ENCODE measurements at places on chromosomes 16 and 17.
A peak's percentile ranks its signal among the peaks of the same experiment; 100 is the strongest.

DNA sequence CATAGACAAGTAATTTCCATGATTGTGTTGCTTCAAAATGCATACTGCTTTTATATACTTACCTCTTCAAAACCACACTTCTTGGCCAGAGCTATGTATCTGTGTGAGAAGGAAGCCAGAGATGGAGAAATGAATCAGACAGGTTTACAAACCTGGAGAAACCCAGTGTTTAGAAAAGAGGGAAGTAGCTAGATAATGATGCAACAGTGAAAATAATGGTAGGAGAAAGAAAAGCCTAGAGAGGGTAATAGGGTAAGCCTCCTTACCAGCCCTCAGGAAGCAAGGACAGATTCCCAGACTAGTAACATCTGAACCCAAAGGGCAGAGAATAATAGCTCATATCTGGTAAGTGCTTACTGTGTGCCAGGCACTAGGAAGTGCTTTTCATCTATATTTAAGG, 250.3 kb upstream of the CDH11 start:
- DNase-seq, result no peak

DNA sequence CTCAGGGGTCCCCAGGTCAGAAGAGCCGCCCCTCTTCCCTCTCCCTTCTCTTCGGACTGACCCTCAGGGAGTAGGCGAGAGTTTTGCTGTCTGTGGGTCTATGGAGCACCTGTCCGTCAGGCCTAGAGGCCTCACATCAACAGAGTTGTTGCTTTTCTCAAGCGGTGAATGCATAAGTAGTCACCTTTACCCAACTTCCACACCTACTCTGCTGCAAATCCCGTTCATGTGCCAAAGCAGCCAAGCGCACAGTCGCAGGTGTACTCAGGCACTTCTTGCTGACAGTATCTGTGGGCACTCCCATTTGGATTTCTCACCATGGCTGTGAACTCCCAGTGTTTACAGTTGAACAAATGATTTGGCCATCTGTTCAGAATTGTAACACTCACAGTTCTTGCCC, 4.0 kb upstream of the FA2H start:
- DNase-seq, result no peak

DNA sequence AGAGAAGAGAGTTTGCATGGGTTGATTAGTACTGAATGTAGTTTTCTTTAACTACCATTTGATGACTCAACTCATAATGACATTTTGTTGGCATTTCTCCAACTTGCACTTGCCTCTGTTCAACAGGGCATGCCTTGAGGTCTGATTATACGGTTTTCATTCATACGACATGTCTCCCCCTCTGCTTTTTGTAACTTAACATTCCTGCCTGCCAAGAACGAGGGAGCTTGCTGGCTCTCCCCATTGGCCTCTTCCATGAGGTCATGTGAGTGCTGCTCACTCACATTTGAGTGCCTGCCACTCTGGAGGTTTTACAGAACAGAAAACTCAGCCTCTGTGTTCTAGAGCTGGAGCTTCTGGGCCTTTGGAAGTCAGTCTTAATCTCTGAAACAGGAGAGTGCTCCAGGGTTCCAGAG, 19.7 kb downstream of the MAP2K6 start:
- DNase-seq, result peak; percentile 46

GRCh38 chr16:7304279-7304678, 28.4 kb upstream of the RBFOX1 start:
- DNase-seq, result no peak

DNA sequence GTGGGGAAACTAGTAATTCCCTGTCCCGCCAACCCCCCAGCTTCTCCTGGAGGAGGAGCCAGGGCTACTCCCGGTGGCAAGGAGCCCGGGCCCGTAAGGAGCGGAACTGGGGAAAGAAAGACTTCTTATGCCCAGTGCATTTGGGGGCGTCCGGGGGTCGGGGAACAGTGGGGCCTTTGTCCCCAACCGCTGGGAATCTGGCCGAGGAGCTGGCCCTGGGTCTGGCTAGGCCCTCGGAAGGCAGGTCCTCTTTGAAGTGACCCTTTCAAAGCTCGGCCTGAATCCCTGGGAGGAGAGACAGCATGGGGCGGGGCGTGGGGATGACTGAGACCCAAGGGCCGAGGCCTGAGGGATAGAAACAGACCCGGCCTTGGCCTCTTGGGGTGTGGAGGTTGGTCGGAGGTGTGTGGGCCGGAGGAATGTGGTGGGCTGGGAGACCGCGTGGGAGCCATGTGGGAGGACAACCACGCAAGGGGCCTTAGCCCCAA, 6.0 kb downstream of the ARHGAP23 start:
- DNase-seq, result no peak

DNA sequence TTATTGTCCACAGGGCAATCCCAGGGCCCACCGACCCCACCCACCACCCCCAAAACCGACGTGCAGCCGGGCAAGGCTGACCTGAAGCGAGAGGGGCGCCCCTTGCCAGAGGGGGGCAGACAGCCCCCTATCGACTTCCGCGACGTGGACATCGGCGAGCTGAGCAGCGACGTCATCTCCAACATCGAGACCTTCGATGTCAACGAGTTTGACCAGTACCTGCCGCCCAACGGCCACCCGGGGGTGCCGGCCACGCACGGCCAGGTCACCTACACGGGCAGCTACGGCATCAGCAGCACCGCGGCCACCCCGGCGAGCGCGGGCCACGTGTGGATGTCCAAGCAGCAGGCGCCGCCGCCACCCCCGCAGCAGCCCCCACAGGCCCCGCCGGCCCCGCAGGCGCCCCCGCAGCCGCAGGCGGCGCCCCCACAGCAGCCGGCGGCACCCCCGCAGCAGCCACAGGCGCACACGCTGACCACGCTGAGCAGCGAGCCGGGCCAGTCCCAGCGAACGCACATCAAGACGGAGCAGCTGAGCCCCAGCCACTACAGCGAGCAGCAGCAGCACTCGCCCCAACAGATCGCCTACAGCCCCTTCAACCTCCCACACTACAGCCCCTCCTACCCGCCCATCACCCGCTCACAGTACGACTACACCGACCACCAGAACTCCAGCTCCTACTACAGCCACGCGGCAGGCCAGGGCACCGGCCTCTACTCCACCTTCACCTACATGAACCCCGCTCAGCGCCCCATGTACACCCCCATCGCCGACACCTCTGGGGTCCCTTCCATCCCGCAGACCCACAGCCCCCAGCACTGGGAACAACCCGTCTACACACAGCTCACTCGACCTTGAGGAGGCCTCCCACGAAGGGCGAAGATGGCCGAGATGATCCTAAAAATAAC, 3.0 kb downstream of the SOX9 start:
- DNase-seq, result peak; percentile 51

GRCh38 chr17:32516450-32516849, 29.7 kb downstream of the CDK5R1 start:
- peak; percentile 35 for DNase-seq

- no peak for DNase-seq
These were observed 31.6 kb upstream of the CDRT15 start for GRCh38 chr17:14268264-14268663.

DNA sequence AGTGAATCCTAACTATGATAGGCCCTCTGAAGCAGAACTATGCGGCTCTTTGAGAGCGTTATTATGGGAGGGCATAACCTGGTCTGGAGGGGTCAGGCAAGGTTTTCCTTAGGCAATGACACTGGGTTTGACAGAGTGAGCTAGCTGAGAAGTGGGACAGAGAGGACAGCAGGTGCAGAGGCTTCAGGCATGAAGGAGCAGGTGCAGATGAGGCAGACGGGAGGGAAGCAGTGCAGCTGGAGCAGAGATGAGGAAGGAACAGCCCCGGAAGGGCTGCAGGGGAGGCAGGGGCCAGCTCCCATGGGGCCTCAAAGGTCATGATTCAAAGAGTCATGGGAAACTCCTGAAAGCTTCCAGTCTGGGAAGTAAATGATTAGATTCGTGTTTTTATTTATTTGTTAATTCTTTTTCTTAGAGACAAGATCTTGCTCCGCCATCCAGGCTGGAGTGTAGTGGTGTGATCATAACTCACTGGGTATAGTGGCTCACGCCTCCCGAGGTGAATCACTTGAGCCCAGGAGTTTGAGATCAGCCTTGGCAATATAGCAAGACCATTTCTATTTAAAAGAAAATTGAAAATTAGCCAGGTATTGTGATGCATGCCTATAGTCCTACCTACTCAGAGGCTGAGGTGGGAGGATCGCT, 5.4 kb downstream of the MARCHF10 start:
- DNase-seq, result no peak

- DNase-seq, result no peak
These were observed 134.1 kb downstream of the SOX9 start for GRCh38 chr17:72254808-72255449.

DNA sequence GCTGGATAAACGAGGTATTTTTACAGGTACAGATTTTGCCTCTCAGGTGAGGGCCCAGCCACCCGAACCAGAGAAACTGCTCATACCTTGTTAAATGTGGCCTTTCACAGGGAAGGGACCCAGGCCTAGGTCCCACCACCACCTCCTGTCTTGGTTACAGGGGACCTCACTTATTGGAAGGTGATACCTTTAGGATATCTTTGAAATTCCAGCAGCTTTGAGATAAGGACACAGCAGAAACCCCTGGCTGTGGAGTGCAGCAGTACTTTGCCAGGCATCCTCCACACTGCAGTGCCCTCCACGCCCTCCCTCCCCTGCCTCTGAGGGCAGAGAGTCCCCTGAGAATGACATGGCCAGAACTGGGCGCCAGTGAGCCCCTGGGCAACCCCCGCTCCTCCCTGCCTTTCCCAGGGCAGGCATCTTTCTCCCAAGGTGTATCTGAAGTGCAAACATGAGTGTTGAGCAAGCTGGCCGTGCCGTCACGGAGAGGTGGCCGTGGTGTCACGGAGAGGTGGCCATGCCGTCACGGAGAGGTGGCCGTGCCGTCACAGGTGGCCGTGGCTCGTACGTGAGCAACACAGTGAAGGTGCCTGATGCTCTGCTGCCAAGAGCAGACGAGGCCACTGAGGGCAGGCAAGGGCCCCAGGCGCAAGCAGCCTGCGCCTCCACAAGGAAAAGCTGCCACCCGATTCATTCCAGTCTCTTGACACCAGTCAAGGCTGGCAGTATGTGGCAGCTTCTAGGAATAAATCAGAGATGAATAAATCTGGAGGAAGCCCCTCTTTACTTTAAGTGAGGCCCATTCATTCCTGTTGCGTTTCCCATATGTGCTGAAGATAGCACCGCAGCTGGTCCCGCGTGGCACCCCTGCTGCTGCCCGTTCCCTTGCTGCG, 134.5 kb upstream of the CHMP6 start:
- no peak for DNase-seq

DNA sequence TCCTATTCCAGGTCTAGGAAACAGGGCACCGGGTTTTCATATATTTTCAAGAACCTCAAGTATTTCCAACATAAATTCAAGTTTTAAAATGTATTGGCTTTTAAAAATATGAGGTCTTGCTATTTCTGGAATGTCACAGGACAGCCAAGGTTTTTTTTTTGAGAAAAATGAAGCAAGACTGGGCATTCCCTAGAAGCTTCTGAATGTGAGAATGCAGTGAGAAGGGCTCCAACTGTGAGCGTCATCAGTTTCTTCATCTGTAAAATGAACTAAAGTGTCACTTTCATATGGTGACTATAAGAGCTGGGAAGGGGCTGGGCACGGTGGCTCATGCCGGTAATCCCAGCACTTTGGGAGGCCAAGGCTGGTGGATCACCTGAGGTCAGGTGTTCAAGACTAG, 455.8 kb upstream of the MAF start:
- peak; percentile 33 for DNase-seq

GRCh38 chr17:4785311-4786105, 656 bp downstream of the VMO1 start:
- DNase-seq, result no peak

GRCh38 chr17:670286-670685, 44.4 kb downstream of the VPS53 start:
- no peak for DNase-seq

DNA sequence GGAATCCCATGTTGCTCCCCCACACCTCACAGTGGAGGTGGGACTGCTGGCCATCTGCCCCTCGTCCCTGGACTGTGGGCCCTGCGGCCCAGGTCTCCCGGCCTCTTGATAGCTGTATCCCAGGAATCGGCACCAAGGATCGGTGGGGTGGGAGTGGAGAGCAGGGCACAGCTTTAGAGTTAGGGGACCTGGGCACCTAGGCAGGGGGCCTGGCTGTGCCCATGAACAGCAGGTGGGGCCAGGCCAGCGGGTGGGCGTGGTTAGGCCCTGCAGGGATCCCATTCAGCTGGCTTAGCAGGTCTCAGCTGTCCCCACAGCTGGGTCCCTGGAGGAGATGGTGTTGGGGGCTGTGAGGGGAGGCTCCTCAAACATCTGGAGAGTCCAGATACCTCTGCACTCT, 49.2 kb downstream of the SREBF1 start:
- DNase-seq, result no peak

DNA sequence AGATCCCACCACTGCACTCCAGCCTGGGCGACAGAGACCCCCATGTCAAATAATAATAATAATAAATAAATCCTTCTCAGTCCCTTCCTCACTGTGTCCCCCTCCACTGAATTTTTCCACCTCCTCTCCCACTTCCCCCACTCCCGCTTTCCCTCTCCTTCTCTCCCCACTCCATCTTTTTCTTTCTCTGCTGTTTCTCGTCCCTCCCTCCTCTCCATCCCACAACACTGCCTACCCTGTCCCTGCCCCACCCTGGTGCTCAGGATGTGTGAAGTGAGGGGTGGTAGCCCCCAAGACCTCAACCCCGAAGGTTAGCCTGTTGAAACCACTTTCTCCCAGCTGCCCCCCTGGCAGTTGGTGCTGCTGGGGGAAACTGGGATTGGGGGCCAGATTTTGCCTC, 34.4 kb upstream of the STH start:
- DNase-seq, result no peak

DNA sequence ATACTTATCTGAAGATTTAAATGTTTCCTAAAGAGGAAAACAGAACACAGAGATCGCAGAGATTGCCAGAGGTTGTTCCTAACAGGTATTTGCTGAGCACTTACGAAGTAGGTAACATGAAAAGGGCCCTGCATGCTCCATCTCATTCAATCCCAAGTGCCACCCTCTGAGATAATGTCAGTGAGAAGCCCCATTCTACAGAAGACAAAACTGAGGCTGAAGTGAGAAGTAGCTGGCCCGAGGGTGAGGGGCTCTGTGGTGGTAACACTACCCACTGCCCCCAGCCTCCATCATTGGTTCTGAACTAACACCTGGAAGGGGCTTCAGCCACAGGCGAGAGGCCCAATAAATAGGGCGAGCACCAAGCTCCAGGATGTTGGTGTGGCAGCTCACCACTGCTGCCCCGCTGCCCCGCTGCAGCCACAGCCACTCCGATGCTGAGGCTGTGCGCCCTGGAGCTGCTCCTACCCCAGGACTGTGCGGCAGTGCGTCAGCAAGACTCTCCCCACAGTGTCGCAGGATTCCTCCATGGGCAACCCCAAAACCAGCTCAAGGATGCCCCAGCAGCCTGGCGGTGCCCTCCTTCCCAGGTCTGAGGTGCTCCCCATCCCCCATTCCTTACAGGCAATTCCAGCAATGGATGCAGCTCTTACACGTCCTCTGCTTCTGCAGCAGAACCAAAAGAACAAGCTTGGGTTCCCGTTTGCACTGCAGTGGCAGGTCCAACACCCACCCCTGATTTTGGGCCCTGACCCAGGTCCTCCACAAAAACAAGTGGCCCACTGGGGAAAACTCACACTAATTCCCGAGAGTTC, 10.3 kb downstream of the FLCN start:
- DNase-seq, result no peak

DNA sequence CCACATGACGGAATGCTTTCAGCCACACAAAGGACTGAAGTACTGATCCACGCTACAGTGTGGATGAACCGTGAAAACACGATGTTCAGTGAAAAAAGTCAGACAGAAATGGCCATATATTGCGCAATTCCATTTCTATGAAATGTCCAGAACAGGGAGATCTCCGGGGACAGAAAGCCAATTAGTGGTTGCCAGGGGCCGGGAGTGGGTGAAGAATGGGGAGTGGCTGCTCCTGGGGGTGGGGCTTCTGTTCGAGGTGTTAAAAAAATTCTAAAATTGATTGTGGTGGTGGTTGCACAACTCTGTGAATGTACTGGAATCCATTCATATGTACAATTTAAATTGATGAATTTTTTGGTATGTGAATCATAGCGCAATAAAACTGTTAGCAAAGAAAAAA, 154.8 kb upstream of the HSBP1 start:
- DNase-seq, result no peak
